Left forelimb (tissue), 1 donor: ENCODE measurements at places on chromosomes 1 and 21.
A peak's percentile ranks its signal among the peaks of the same experiment; 100 is the strongest.

DNA sequence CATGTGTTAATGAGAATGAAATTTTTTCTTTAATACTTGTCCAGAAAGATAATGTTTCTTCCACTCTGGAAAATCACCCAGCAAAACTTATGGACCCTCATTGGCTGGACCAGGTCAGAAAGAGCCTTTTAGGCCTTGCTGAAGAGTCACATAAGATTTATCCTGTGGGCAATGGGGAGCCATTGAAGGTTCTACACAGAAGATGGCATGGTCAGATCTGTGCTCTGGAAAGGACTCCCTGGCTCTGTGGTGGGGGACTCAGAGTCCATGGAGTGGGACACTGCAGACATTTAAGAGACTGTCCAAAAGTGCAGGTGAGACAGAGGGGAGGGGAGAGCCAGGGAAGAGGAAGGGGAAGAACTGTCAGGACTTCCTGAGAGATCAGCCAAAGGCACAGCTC is 66.4 kb downstream of the DHRS3 start:
- no peak for DNase-seq

GRCh38 chr1:19644681-19645410 is 735 bp downstream of the NBL1 start:
- DNase-seq, result no peak

DNA sequence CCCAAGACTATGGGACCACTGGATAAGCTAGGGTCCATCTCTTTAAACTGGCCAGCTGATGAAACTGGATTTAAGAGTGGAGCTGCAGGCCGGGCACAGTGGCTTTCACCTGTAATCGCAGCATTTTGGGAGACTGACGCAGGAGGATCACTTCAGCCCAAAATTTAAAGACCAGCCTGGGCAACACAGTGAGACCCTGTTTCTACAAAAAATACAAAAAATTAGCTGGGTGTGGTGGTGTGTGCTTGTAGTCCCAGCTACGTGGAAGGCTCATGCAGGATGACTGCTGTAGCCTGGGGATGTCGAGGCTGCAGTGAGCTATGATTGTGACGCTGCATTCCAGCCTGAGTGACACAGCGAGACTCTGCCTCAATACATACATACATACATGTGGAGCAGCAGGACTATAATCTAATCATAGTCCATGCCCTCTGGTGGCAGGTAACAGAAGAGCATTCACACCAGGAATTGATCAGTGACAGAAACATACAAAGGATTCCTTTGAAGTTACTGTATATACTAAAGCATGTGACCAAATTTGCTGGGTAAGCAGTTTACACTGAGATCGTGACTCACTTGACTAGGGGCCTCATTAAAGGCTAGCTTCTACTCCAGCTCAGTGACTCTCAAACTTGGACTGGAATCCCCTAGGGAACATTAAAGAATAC is 101.5 kb upstream of the SLFNL1 start:
- no peak for DNase-seq

GRCh38 chr1:172402878-172403569 is 17.5 kb upstream of the C1orf105 start:
- DNase-seq, result no peak

DNA sequence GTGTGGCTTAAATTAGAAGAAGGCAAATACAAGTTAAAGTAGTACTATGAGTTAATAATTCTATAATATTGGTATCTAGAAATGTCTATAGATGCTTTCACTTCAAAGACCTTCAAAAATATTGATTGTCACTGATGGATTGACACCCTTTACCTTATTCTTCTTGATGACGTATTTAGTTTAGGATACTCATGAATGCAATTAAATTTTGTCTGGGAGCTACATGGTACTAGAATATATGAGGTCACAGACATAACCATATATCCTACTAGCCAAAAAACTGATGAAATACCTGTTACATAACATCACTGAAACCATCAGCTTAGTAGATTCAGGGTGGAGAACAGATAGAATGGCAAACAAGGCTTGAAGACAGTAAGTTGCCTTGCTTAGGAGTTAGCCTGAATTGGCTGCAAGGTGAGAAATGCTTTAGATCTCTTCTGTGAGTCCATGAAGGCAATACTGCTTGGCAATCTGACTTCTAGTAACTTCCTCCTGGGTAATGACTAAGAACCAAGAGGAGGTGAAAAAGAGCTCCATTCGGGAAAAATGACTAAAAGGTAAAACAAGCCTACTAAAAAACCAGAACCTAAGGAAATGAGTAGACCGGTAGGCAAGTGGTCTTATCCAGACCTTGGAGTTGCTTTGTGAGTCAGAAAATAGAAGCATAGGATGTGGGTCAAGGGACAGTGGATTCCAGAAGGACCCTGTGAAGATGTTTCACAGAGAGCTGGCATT is 16.9 kb upstream of the ARHGAP29 start:
- DNase-seq, result no peak

GRCh38 chr1:26297057-26297790 is 9.2 kb downstream of the UBXN11 start:
- no peak for DNase-seq

GRCh38 chr21:41923631-41924367 is 30.0 kb downstream of the C2CD2 start:
- DNase-seq, result no peak

- no peak for DNase-seq
These were observed 66.4 kb downstream of the DMRTB1 start for GRCh38 chr1:53525595-53525994.

GRCh38 chr1:240285540-240285939 is 193.9 kb downstream of the FMN2 start:
- DNase-seq, result no peak

DNA sequence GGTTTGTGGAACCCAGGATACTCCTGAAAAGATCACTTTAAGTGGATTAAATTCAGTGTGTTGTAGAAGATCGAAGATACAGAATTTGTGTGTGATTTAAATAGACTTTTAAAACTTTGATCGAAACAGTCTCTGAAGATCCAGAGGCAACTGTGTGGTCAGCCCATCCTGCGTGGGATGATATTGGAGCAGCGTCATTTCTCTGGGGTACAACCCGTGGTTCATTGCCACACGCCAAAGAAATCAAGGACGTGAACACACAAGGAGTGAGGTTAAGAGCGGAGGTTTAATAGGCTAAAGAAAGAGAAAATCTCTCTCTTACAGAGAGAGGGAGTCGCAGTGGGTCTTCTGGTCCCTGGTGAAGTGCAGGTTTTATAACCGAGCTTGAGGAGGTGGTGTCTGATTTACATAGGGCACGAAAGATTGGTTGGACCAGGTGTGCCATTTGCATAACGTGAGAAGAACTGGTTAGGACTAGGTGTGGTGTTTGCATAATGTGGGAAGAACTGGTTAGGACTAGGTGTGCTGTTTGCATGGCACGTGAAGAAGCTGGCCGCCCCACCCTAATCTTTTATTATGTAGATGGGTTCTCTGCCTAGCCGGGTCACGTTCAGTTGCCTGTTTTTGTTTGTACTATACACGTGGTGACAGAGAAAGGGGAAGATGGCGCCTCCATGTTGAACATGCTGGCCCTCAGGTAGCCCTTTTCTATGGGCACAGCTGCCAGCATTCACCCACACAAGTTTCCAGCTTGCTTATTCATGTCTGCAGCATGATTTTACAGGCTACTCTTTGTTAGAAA is 82.3 kb downstream of the ADSS2 start:
- DNase-seq, result no peak

DNA sequence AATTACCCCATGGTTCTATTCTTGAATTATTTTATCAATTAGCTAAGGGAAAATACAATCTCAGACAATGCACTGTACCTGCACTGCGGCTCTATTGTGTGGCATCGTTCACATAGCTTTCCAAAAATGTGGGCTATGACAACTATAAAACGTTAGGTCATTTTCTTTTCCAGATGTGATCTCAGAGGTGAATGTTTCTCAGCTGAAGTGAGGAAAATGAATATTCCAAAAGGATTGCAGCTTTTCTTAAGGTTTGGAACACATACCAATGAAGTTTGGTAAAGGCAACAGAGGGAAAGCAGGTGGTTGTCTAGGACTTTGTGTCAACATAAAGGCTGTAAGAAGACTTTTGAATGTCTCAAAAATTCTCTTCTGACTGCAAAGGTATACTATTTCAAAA is 105.5 kb downstream of the NRIP1 start:
- no peak for DNase-seq

GRCh38 chr1:28437924-28438699 is 67.7 kb upstream of the RCC1 start:
- peak; percentile 69 for DNase-seq

DNA sequence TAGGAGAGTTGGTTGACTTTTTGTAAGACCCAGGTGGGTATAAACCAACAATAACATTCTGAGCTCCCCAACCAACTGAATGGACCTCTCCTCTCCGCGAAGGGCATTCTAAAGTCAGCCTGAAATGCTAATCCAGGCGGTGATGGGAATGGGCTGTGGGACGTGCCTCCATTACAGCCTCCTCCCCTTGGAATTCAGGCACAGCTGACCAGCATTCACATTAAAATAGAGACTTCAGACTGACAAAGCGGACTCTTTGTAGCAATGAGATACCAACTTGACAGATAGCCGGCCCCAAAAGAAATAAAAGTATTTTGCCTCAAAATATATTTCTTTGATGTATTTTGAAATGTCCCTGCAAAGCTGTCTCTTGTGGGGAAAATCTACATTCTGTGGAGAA is 101.7 kb downstream of the KIF26B start:
- no peak for DNase-seq

- DNase-seq, result no peak
These were observed 82.2 kb upstream of the DPT start for GRCh38 chr1:168811176-168811575.

- DNase-seq, result no peak
These were observed 68.1 kb upstream of the NFASC start for GRCh38 chr1:204802401-204803175.

- no peak for DNase-seq
These were observed 1.7 kb upstream of the OR11L1 start for GRCh38 chr1:247843411-247843810.

DNA sequence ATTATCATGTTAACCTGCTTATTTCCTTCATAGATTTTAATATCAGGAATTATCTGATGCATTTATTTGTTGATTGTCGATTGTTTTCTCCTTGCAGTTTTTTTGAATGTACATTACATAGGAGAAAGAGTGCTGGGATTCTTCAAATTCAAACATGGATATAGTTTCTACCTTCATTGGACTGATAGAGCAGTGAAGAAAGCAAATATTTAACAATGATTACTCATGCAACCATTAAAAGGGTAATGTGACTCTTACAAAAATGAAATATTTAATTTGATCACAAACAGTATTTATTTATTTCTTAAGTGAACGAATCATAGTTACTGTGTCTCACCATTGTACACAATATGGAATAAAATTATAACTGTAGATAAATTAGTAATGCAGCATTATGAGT is 350.9 kb downstream of the BRINP3 start:
- no peak for DNase-seq

- no peak for DNase-seq
These were observed 64.8 kb downstream of the PEX14 start for GRCh38 chr1:10539411-10540043.

DNA sequence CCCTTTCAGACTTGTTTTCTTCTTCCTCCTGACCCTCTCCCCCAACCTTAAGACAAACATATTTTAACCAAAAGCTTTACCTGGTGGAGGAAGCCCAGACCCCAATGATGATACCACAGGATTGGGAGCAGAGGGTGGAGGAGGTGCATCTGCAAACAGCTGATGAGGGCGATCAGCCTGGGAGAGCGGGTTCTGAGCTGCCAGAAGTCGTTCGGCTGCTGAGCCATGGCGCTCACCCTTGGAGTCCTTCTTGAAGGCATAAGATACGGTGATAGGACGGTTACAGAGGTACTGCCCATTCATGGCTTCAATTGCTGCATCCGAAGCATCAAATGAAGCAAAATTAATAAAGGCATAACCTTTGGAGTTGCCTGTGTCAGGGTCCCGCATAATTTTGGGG is 1.3 kb downstream of the SF3B4 start:
- no peak for DNase-seq

DNA sequence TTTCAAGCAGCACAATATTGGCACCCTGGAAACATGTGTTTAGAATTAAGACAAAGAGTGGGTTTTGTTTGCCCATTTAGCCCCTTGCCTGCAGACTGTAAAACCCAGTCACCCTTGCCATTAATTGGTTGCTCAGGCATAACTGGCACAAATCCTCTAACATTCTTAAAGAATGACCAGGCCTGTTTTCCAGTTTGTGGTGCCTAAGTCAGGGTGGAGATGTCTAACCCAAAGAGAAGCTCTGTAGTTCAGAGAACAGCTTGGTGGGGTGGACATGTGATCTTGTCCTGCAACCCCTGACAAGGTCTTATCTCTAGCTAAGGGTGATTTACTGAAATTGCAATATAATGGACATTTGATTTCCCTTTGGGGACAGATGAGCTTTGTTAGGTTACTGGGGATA is 8.8 kb upstream of the ANGPTL7 start:
- DNase-seq, result no peak

DNA sequence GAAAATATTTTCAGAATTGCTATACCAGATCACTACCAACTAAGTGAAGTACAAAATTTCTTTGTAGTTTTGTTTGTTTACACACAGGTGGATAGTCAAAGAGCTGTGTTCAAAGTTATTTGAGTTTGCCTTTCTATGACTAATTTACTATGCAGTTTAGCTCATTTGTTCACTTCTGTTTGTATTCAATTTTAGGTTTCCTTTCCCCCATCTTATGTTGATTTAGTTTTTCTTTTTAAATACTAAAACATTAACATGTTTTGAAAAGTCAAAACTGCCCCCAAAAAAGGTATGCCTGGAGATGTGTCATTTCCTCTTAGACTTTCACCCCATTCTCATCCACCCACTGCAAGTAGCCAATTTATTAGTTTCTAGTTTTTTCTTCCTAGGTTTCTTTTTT is 18.7 kb upstream of the RIPPLY3 start:
- DNase-seq, result no peak

- DNase-seq, result no peak
These were observed 11.3 kb upstream of the SYT6 start for GRCh38 chr1:114164840-114165543.

DNA sequence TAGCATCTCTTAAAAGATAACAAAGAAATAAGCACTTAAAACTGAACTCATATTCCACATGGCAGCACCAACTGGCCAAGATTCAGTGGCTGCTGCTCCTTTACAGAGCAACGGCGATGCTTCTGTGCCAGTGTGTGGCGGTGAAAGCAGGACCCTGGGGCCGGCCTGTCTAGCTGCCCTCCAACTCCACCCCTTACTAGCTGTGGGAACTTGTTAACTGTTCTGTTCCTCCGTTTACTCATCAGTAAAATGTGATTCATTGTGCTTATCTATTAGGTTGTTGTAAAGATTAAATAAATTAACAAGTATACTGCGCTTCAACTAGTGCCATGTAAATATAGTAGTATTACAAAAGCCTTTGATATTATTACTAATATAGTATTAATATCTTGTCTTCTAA is 133.2 kb downstream of the GDAP2 start:
- DNase-seq, result no peak
